ENCODE measurements at places on chromosomes 4 and X.

GRCh38 chr4:2354760-2355159 is 63.7 kb downstream of the ZFYVE28 start:
- DNase-seq: no peak

DNA sequence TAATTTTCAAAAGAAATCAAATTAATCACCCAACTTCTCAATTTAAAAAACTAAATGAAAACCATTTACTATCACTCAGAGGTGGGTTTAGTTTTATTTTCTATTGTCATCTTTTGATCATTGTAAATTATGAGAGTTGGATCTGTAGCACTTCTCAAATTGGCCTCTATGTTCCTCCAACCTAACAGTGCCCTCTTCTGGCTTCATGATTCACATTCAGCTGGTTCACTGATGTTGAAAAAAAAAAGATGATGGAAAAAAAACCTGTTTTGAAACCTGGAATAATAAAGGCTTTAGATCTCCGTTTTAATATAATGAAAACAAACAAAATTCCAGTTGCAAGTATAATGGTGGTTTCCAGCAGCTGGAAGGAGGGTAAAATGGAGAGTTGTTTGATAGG is 2.4 kb upstream of the NBDY start:
- no peak for DNase-seq

DNA sequence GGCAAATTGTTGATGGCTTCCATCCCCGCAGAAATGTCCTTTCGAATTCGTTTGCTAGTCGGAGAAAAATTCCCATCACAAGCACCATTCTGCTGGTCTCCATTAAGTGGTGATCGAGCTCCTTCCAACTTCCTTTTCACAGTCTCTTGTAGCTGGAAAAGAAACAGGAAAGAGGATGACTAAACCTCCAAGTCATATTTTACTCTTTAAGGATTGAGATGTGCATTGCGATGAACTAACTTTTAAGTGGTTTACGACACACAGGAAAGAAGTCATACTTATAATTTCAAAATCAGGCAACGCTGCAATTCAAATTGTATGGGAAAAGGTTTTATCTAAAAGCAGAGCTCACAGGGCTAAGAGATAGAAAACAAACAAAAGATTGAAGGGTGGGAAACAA is 225.2 kb downstream of the MGST2 start:
- DNase-seq: no peak

DNA sequence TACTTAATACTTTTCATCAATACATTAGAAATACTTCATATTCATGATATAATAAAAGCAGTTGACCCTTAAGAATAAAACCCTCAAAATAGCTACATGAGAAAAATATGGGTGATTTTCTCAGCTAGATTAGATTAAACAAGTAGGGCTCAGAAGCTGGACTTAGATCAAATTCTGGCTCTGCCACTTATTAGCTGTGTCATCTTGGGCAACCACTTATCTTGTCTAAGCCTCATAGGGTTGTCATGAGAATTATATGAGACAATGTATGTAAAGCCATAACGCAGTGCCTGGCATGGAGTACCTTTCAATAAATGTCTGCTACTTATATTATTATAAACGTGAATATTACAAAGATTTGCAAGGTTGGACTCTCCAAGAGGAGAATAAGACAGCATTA is 84.3 kb upstream of the PGRMC2 start:
- DNase-seq: no peak

DNA sequence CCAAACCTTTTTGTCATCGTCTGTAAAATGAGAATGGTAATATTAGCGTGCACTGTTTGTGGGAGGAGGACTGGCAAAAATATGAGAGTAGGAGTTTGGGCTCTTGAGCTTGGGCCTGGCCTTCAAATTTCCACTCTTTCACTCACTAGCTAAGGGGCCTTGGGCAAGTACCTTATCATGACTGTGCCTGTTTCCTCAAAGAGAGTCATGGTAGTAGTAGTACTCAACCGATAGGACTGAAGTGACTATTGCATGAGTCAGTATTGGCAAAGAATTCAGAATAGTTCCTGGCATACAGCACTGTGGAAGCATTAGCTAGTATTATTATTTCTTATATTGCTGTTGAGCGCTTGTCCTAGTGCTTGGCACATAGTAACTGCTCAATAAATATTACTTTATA is 16.0 kb upstream of the RBM3 start:
- no peak for DNase-seq

DNA sequence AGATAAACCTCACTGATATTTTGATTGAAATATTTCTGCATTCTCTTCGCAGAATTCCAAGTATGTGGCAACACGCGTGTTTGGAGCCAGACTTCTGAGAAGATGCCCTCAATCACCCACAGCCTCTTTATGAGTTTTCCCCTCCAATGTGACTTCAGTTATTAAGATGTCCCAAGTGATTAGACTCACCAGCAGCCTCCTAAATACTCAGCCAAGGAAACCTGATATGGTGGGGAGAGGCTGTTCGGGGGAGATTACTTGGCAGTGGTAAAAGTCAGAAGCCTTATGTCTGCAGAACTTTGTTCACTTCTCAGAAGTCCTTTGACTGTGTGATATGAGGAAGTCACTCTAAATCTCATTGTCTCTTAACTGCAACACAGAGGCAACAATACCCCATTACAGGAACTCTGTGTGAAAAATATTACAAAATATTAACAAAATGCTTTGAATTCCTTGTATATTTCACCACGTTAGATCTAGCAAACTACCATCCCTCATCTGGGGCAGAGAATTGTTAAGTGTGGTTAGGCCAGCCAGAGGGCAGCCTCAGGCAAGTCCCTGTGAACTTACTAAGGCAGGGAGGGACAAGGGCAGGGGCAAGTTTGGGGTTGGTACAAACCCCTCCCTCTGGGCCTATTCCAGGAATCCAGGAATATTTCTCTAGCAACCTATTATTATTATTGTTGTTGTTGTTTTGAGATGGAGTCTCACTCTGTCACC is 151.4 kb upstream of the USP9X start:
- DNase-seq: no peak

DNA sequence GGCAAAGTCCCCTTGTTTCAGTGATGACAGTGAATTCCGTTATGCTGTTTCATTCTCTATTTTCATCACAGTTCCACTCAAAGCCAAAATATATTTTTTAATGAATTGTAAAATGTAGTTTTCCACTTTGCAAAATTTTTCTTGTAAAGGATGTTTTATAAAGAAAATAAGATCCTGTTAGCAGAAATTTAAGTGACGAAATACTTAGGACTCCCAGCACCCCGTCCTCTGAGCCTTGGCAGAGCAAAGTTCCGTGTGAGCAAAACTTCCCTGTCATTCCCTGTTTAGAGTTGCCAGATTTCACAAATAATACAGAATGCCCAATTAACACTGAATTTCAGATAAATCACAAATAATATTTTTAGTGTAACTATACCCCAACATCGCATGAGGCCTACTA is 81.0 kb upstream of the RBPJ start:
- DNase-seq: no peak

- DNase-seq: no peak
Measured at GRCh38 chrX:148976571-148977400, 476.4 kb downstream of the AFF2 start.

GRCh38 chr4:94519925-94520789 is 68.4 kb downstream of the PDLIM5 start:
- DNase-seq: no peak

- DNase-seq: no peak
Measured at GRCh38 chr4:112765317-112765974, 128.5 kb downstream of the LARP7 start.

DNA sequence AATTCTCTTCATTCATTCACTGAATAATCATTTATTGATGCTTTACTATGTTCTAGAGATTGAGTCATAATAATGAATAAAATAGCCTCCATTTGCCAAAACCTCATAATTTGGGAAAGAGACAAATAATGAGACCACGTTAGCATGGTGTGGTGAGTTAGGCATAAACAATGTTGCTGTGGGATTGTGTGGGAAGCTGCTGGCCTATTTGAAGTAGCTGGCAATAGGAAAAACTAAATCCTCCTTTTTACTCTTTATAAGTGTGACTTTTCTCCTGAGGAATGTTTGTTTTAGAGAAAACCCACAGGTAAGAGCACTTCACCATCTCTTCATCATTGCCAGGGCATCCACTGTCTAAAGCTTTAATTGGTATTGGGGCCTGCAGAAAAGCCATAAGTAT is 95.3 kb downstream of the AREG start:
- no peak for DNase-seq

DNA sequence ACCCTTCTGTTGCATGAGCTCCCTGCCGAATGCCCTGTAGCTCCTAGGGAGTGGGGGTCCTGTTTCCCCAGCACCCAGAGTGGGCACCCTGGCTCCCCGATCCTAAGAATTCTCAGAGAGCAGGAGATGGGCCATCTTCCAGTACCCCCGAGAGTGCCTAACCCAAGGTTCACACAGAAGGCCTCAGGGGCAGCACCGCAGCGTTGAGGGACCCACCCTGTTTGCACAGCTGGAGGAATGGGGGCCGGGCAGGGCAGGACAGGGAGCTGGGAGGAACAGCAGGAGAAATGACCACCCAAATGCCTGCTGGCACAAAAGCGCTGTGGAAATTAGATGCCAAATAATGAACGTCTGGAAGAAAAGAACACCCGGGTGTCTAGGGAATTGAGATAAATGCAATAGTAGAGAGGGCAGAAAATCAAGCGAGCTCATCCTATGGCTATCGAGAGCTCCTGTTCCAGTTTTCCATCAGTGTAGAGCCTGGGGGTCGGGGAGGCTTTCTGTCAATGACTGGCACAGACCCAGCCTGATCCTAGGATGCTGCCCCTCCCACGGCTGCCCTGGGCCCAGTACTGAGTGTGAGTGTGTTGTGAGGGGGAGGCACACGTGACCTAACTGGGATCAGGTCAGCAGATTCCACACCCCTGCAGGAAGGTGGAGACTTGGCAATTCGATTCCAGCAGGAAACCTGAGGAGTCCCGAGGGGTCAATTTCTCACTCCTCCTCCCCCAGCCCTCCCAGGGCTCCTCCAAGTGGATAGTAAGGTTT is 25.7 kb downstream of the SEPTIN6 start:
- DNase-seq: no peak
